Stimulated activated CD8-positive, alpha-beta memory T cell treated with anti-CD3 and anti-CD28 coated beads, Interleukin-15, amount 100 ng/mL, for 4 hours (primary cell): ENCODE measurements at places on chromosomes 1 and 21.

- no peak for DNase-seq
Measured at GRCh38 chr21:10425856-10426255, 95.5 kb upstream of the TPTE start.

- no peak for DNase-seq
Measured at GRCh38 chr1:48677306-48678287, 99.1 kb downstream of the BEND5 start.

GRCh38 chr1:172837816-172838679 is 179.1 kb downstream of the FASLG start:
- no peak for DNase-seq

DNA sequence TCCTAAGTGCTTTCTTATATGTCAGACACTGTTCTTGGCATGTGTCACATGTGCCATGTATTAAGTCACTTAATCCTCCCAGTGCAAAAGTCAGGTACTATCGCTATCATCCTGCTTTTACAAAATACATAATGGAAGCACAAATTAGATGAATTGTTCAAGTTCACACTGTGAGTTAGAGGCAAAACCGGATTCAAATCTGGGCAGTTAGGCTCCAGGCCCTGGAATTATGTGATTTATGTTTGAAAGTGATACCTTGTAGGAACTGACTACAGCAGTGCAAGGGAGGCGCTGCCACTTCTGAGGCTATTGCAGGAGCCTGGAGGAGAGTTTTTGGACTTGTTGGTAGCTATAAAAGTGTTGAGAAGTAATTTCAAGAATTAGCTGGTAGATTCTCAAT is 358.3 kb downstream of the HLX start:
- no peak for DNase-seq

DNA sequence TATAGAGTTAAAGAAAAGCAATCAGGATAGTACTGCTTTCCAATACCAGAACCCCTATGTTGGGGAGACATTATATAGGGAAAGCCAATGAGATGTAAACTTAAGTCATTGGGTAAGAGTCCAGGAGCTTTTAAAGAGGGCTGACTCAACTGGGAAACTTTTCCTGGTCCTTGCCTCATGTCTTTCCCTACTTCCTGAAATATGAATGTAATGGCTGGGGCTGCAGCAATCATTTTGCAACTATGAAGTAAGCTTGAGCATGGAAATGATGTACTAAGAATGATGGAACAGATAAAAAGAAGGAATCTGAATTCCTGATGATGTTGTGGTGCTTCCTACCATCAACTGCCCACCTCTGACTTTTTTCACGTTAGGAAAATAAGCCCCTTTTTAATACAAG is 55.7 kb downstream of the WDR3 start:
- DNase-seq = no peak

DNA sequence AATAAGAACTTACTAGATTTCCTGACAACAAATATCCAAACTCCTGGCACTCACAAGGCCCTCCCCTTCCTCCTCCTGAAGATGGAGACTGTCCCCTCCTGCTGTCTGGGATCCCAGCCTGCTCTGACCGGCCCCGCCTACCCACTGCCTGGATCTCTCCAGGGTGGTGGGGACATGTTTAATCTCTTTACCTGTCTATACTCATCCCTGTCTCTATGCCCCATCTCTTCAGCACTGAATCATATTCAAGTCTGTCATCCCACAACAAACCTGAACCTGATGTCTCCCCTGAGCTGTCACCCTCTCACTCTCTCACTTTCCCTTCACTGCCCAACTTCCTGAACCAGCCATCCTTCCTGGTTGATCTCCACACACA is 22.1 kb downstream of the MATN1 start:
- no peak for DNase-seq

DNA sequence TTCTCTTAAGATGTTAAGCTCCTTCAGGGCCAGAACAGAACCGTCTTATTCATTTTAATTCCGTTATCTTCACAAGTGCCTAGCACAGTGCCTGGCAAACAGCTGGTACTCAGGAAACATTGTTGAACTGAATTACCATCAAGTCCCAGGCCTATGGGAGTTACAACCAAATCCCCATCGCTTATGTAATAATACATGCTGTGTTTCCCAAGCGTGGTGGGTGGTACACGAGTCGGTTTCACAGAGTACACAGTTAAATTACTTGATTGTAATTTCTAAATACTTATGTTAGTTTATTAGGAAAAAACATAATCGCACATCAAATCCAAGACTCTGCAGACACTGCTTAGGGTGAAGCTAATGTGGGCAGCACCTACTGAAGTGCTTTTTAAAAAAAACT is 1.0 kb downstream of the ANGEL2 start:
- no peak for DNase-seq

DNA sequence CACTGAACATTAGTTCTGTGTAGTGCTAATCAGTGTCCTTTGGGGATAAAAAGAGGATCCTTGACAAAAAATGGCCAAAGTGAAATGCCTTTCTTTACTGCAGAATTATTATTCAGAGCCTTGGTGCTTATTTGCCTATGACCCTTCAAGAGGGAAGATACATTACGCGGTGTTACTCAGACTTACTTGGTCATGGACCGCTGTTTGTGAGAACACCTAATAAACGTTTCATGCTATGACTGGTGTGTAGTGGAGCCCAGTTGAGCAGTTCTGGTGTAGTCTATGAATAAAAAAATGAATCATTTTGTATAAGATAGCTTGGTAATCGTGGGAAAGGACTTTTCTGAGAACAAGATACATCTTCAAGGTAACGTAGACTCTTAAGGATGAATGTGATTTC is 8.3 kb downstream of the NFYC start:
- no peak for DNase-seq

DNA sequence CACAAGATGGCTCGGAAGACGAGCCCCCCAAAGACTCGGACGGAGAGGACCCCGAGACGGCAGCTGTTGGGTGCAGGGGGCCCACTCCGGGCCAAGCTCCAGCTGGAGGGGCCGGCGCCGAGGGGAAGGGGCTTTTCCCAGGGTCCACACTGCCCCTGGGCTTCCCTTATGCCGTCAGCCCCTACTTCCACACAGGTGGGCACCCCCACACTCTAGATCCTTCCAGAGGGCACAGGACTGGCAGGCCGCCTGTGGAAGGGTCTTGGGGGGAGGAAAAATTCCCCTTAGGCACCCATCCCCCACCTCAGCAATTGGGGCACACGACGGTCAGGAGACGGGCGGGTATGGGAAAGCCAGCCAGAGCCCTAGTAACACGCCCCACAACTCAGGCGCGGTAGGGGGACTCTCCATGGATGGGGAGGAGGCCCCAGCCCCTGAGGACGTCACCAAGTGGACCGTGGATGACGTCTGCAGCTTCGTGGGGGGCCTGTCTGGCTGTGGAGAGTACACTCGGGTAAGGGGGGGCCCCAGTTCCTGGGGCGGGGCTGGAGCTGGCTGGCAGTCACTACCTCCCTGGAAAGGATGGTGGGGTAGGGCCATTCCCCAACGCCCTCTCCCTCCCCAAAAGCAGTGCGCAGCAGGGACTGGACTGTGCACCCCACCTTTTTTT is 16.1 kb downstream of the NOC2L start:
- DNase-seq = no peak

DNA sequence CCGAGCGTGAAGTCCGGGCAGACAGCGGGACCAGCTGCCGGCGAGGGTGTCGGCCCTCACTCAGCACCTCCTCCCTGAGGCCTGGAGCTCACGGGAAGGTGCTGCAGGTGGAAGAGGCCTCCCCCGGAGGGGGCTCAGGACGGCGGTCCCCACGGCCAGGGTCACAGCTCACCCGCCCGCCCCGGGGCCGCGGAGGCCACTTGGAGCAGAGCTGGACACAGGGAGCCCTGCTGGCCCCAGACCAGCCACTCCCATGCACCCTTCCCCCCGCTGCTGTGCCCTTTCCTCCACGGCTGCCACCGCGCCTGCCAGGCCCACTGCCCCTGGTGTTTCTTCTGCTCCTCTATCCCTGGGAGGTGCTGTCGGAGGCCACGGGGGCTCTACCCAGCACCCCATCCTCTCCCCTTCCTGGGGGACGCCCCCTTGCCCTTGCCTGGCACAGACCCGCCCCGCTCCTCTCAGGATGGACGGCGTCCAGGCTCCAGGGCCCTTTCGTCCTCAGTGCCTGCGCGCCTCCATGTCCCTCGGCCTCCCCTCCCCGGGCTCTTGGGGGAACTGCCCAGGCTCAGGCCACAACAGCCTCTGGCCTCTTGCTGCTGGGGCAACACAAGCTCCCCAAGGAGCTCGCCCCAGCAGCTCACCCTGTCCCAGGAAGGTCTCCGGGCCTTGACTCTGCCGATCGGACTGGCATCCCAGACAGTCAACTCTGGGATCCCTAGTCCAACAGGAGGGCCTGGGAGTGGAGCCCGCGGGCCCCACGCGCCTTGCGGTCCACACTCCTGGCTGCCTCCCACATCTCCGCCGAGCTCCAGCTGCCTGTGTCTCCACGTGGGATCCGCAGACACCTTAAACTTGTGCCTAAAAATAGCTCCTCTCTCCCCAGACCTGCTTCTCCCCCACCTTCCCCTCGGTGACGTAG is 4.1 kb downstream of the TMEM240 start:
- no peak for DNase-seq

GRCh38 chr1:227482023-227482299 is 81.4 kb upstream of the ZNF678 start:
- no peak for DNase-seq

DNA sequence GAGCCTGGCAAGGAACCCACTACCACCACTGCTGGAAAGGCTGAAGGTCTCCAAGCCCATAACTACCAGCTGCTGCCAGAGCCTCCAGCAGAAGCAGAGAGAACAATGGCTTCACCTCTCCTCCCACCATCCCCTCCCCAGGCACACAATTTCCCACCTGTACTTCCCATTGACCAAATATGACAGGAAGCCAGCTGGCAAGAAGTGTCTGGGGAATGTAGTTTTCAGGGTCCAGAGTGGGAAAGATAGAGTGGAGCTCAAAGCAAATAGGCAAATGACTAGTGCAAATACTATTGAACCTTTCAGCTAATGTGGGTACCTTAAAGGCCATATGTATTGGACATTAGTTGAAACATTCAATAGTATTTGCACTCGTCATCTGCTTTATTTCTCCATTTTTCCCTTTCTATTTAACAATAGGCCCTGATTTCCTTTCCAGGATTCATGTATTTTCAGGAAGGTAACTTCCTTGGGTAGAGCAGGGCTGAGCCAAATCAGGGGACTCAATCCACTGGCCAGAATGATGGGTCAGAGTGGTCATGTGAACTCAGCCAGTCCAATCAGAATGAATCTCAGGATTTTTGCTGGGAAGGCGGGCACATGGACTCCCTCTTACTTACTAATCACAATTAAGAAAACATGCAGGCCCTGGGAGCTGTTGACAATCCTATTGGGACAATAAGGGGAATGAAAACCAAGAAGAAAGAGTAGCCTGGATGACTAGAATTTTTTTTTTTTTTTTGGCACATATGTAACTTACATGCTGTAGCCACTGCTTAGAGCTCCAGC is 12.1 kb upstream of the NFYC start:
- no peak for DNase-seq

- DNase-seq = no peak
Measured at GRCh38 chr1:245133995-245134715, 20.6 kb upstream of the KIF26B start.

GRCh38 chr1:201676197-201676596 is 137.3 kb downstream of the NAV1 start:
- no peak for DNase-seq

- DNase-seq = no peak
Measured at GRCh38 chr1:55959136-55959548, 620.2 kb downstream of the PLPP3 start.

DNA sequence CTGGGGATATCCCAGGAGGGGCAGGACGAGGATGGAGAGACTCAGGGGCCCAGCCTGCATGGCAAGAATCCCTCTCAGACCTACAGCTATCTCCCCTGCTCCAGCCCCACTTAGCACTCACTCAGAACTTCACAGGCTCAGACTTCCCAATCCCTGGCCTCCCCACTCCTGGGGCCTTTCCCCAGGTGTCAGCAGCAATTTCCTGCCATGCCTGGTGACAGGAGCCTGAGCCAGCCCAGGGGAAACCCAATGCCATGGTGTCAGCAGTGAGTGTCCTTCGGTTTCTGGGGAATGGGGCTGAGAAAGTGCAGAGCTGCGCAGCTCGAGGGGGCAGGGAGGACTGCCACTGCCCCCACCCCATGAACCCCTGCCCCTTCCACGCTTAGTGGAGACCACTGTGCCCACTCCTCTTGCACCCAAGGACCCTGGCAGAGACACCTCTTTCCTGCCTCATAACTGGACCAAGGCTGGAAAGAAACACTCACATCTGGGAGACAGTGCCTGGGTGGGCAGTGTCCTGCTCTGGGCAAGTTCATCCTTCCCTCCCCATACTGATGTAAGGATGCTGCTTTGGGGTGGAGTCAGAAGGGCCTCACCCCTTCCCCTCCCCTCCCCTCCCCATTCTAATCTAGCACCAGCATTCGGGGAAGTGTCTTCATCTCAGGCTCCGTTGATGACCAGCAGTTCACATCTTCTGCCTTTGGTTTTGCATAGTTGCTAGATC is 17.1 kb upstream of the UBL4B start:
- no peak for DNase-seq

DNA sequence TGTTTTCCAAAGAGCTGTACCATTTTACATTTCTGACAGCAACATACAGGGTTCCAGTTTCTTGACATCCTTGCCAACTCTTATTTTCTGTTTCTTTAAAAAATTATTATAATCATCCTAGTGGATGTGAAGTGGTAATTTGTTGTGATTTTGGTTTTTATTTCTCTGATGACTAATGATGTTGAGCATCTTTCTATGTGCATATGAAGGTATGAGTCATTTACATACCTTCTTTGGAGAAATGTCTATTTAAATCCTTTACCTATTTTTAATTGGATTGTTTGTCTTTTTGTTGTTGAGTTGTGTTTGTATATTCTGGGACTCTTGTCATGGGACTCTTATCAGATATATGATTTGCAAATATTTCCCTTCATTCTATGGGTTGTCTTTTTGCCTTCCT is 20.8 kb upstream of the MPC2 start:
- DNase-seq = no peak

DNA sequence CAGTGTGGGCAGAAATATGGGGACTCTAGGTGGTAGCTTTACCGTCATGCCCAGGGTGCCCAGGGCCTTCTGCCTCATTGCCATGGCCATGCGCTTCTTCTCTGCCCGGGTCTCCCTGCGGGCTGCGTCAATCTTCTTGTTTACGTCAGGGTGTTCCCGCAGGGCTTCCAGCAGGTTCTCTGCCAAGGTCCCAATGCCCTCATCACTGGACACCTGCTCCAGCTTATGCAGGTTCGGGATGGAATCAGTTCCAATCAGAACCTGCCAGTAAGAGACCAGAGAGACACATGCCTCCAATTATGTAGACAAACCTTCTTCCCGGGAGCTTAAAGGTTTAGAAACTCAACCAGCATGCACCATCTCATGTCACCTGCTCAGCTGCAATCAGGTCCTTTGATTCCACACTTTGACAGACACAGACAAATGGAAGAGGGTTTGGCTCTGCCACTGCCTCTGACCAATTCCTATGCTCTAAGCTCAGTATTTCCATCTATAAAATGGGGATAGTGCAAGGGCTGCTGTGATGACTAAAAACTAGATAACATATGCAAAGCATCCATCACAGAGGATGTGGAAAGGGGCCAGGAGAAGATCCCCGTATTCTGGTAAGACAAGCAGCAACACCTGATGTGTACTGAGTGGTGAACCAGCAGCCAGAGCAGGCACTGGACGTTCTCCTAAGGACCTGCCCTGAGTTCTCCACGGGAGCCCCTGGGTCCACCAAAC is 121.2 kb downstream of the UBR4 start:
- DNase-seq = no peak
